Muscle of back (tissue), 13 donors: ENCODE measurements at places on chromosomes 16 and 17.

- no peak for DNase-seq
Measured at GRCh38 chr16:3564130-3564888, 12.9 kb downstream of the NLRC3 start.

- DNase-seq = peak; percentile 88
Measured at GRCh38 chr17:81513753-81514488, 1.3 kb upstream of the ACTG1 start.

DNA sequence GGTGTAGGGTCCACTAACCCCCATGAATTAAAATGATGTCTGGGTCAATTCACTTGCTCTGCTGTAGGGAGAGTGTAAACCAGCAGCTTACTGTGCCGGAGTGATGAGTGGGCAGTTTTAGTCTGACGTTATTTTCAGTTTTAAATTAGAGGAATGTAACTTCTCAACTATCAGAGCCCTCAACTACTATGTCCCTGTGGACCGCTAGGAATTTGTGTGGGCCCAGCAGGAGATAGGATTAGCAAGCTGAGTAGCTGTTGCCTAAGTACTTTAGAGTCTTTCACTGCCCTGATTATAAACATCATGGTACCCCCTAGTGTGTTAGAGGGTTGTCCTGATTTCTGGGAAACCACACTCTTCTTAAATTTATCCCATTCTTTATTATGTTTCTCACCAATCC lies 11.4 kb downstream of the MARVELD3 start:
- DNase-seq = peak; percentile 30

DNA sequence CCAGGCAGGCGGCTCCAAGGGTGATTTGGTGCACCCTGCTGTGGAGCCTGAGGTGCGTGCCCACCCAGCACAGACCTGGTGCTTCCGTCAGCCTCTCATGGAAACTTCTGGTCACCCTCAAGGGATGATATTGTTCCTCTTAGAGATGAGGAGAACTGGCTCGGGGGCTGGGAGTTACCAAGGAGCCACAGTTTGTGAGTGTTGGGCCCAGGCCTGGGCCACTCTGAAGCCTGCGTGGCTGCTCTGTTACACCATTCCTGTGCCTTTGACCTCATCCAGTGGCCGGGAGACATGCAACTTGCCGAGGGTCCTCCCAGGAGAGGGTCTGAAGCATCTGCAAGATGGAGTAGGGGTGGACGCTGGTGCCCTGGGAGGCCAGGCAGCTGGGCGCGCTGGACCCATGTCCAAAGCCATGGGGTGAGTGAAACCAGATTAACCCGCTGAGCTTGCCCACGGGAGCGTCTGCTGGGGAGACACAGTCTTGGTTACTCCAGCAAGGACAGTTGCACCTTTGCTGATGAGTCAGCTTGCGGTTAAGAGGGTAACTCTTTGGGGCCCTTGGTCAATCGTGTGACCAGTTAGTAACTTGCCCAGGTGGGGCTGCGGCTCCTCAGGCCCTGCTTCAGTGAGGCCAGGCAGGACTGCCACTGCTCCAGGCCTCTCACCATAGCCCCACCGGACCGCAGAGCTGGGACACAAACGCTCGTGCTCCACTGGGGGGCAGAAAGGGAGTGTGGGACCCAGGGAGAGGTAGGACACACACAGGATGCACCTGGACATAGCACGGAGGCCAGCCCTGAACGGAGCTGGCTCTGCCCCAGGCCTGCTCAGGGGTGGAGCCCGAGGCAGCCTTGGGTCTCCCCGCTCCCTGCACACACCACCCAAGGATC lies 7.5 kb downstream of the C16orf90 start:
- no peak for DNase-seq

GRCh38 chr17:79797492-79798298 lies 818 bp upstream of the CBX8 start:
- DNase-seq = no peak

DNA sequence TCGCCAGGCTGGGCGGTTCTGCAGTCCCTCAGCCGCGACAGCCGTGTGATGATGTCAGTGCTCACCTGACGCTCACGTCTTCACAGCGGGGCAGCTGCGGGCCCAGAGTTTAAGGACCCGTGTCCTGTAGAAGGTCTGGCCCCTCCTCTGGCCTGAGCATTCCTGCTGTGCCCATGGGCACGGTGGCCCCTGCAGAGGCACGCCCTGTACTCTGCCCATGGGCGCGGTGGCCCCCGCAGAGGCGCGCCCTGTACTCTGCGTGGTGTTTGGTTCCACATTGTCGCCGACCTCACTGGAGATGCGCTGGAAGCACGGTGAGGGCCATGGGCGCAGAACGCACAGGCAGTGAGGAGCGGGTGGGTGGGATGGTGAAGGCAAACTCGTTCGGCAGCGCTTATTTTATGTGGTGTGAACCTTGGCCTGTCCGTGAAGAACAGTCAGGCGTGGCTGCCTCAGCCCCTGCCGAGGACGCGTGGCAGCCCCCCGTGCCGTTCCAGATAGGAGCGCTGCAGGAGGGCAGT lies 122.0 kb downstream of the BANP start:
- DNase-seq = no peak

- DNase-seq = no peak
Measured at GRCh38 chr16:79728048-79728922, 127.7 kb upstream of the MAF start.

DNA sequence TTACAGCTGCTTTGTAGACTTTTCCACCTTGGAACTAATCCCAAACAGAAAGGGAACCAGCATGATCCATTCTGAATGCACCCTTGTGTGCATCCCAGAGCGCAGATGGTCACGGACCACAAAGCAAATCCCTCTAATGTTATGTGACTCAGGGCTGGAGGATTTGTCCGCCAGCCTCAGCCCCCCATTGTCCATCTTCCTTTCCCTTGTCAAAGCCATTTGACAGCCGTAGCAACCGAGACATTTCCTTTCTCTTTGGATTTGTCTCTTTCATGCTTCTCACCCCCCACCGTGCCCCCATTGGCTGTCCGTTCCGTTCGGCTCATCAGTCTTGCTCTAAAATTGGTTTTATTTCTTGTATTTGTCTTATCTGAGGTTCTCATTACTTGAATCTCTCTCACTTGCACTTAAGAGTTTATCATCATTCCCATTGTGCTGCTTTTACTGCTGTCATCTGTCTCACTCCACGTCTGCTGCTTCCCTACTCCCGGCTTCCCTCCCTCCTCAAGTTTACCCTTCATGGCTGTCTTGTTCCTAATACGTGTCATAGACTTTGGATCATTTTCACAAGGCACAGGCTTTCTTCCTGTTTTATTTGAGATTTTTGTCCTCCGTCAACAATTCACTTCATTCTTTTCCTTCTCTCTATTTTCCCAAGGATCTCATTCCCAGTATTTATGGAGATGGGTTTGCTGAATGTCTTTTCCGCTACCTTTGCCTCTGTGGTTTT lies 163.4 kb upstream of the ERCC4 start:
- no peak for DNase-seq

GRCh38 chr16:69595127-69596036 lies 29.6 kb downstream of the NFAT5 start:
- DNase-seq = no peak

GRCh38 chr17:74309902-74310301 lies 16.1 kb upstream of the KIF19 start:
- no peak for DNase-seq

GRCh38 chr17:31690151-31690551 lies 168.9 kb downstream of the COPRS start:
- DNase-seq = no peak

DNA sequence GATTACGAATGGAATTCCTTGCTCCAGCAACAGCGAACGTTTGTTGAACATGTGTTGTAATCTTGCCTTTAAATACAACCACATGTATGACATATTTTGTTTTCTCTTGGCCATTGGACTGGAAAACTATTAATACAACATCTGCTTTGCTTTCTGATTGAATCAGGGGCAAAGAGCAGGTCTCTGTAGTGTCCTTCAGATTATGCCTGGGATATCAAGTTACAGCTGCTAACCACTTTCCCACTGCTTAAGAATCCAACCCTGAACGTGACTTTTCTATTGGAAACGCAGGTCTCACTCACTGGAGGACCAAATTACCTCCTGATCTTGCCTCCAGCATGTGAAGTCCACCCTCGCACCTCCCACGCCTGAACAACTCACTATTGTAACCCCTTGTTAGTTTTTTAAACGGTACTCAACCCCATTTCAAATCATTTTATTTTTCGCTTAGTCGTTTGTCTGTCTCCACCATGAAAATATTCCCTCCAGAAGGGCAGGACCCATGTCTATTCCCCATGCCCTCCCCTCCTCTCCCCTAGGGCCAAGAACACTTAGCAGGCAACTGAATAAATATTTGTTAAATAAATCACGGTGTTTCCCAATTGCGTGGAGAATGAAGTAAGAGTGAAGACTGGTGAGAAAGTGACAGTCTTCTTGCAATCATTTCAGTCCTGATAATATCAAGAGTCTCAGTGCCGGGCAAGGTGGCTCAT lies 57.4 kb upstream of the MRTFB start:
- DNase-seq = peak; percentile 90

- DNase-seq = no peak
Measured at GRCh38 chr16:55236655-55237054, 87.3 kb upstream of the IRX6 start.

- no peak for DNase-seq
Measured at GRCh38 chr17:56826611-56827414, 6.9 kb downstream of the C17orf67 start.

- peak; percentile 42 for DNase-seq
Measured at GRCh38 chr16:29745853-29746345, at the start of gene C16orf54. Gene C16orf54, minus strand, starts transcription at chr16:29745990. Its CDS starts 1,039 bp downstream, at chr16:29744951.

GRCh38 chr17:62186841-62187240 lies 121.8 kb upstream of the MED13 start:
- no peak for DNase-seq

DNA sequence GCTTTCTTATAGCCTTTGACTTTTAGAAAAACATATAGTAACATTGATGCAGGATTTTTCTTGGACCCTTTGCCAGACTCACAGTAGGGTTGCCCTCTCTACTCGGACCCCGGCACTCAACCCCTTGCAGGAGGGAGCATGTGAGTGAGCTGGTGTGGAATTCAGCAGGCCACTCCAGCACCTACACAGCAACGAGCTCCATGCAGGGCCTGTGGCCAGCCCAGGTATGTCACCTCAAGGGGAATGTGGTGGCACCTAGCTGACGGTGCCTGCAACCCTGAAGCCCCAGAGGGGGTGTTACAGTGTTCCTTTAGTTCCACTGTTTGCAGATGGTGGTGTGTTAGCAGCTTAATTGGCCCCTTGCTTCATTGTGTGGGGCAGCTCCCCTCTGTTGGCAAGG lies 414.9 kb downstream of the KCNJ2 start:
- DNase-seq = no peak
